IPS DF 6.9 (cell line): ENCODE measurements at places on chromosomes 11 and 22.

GRCh38 chr11:19777377-19778102 is 64.9 kb downstream of the NAV2 start:
- no peak for DNase-seq

DNA sequence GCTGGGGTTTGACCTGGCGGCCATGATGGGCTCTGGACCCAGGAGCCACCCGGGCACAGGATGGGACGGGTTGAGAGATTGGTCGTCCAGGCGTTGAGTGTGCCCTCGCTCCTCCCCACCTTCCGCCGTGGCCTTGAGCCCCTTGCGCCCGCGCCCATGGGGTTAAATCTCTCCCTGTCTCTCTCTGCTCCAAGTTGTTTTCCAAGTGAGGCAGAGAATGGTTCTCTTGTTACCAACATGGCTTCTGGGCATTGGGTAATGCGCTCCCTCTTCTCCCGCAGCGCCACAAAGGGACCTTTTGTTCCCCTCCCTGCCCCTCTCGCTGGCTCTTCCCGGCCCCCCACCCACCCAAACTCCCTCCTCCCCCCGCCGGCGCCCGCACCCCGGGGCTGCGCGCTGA is 18.8 kb upstream of the PICK1 start:
- DNase-seq: no peak

DNA sequence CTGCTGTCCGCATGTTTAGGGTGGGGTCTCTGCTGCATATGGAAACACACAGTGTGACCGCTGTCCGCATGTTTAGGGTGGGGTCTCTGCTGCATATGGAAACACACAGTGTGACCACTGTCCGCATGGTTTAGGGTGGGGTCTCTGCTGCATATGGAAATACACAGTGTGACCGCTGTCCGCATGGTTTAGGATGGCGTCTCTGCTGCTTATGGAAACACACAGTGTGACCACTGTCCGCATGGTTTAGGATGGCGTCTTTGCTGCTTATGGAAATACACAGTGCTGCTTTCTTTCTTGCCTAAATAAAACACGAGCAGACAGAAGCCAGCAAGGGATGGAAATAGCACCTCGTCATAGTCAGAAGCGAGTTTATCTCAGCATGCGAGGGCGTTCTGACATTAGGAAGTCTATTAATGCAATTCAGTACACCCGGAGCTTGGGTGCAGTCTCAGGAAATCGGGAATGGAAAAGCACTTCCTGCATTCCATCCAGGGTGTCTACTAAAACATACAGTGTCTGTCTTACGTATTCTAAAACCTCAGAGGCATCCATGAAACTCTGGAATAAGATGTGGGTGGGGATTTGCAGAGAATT is 32.6 kb upstream of the TOLLIP start:
- no peak for DNase-seq

- peak; percentile 22 for DNase-seq
These were observed 20.3 kb upstream of the MRPL17 start for GRCh38 chr11:6703247-6704063.

GRCh38 chr11:28142724-28143123 is 34.5 kb downstream of the METTL15 start:
- no peak for DNase-seq

DNA sequence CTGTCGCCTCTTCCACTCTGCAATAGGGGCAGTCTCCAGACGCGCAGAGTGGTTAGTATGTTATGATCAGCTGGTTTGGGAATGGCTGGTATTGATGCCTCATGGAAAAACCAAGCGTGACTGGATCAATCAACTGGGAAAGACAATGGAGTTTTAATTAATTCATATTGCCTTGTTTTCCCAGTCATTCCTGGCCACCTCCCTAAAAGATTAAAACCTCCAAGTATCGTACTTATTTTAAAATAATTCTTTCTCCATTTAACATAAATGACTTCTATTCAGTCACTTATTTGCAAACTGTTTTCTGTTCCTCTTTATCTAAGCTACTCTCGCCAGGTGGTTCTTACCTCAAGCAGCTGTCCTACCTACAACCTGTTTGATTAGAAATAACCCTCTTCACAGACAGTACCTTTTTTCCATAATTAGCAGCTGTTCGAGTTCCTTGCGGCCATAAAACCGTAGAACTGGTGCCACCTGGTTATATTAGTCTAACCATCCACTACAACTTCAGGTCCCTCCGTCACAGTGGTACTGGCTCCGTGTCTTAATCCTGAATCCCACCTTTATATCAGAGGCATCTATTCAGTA is 898 bp downstream of the ZNF215 start:
- no peak for DNase-seq

- no peak for DNase-seq
These were observed 67.7 kb downstream of the APOL5 start for GRCh38 chr22:35785181-35785923.

GRCh38 chr11:33624083-33624482 is 76.5 kb downstream of the C11orf91 start:
- no peak for DNase-seq

- DNase-seq: no peak
These were observed 183.0 kb downstream of the IGLL1 start for GRCh38 chr22:23397008-23397612.

DNA sequence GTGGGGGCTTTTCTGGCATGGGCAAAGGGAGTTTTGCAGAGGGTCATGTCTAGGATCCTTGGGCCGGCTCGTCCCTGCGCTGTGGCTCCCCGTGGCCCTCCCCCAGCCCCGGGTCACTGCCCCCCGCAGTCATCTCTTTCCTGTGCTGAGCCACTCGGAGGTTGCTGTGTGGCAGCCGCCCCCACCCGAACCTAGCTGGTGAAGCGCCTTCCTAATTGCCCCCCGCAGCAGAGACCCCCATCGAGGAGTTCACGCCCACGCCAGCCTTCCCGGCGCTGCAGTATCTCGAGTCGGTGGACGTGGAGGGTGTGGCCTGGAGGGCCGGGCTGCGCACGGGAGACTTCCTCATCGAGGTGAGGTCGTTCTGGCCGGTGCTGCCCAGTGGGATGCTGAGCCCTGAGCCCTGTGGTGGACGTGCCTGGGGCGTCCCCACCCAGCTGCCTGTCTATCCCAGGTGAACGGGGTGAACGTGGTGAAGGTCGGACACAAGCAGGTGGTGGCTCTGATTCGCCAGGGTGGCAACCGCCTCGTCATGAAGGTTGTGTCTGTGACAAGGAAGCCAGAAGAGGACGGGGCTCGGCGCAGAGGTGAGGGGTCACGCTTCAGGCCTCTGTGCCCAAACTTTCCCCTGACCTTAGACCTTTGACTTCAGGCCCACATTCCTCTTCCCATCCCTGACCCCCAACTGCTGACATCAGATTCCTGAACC is 32.0 kb downstream of the SHANK3 start:
- DNase-seq: no peak

GRCh38 chr11:125091877-125092664 is 19.4 kb downstream of the TMEM218 start:
- DNase-seq: no peak
